ENCODE measurements at places on chromosomes 4 and X.

- no peak for DNase-seq
Observed at GRCh38 chr4:177131736-177132135, 177.9 kb upstream of the NEIL3 start.

GRCh38 chr4:94390804-94391410 lies 48.3 kb upstream of the HPGDS start:
- DNase-seq: no peak

- DNase-seq: no peak
Observed at GRCh38 chrX:141314441-141314840, 72.1 kb upstream of the SPANXC start.

DNA sequence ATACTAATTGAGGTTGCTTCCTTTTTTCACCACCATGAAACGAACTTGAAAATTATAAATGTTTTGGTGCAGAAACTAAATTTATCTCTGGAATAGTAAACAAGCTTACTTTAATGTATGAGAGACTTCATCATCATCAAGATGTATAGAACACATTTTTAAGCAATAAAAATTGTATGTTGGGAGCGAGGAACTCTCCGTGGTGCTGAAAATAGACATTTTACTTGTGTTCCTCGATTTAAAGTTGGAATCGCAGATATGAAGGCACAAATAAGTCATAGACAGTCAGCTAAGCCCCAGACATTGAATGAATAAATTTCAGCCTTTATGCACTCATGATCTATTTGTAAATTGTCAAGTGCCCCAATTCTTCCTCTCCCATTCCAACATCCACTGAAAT lies 310.7 kb downstream of the STK32B start:
- DNase-seq: no peak

DNA sequence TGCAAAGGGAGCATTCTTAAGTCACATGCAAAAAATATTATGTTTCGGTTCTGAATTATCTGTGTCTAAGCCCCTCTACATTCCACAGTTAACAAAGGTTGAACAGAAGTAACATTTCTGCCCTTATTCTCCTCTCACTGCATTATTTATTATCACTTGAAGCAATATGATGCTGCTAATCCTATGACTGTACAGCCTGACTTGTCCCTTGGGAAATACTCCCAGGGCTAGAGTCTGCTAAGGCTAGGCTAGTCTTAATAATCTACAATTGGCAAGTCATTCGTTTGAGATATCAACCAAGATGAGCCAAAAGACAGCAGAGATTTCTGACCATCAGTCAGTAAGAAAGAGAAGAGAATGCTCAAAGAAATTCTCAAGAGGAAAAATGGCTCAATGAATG lies 226.9 kb upstream of the HCCS start:
- DNase-seq: no peak

DNA sequence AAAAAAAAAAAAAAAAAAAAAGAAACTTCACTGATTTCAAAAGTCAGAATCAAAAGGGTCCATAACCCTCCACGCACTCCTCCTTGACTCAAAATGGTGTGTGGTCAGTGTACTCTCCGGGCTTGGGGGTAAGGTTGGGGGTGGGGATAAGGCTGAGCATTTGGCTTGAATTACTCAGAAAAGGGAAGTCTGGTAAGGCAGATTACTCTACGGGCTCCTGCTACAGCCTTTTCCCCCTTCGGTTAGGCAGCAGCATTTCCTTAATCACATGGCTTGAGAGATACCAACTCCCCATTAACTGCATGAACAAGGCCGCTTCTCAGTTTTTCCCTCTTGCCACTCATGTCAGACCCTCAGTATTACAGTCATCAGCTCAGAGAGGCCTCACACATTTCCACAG lies 135.4 kb upstream of the DUSP21 start:
- no peak for DNase-seq

- no peak for DNase-seq
Observed at GRCh38 chrX:14872355-14872754, 514 bp downstream of the FANCB start.

- no peak for DNase-seq
Observed at GRCh38 chr4:101584306-101584705, 206.2 kb upstream of the BANK1 start.

DNA sequence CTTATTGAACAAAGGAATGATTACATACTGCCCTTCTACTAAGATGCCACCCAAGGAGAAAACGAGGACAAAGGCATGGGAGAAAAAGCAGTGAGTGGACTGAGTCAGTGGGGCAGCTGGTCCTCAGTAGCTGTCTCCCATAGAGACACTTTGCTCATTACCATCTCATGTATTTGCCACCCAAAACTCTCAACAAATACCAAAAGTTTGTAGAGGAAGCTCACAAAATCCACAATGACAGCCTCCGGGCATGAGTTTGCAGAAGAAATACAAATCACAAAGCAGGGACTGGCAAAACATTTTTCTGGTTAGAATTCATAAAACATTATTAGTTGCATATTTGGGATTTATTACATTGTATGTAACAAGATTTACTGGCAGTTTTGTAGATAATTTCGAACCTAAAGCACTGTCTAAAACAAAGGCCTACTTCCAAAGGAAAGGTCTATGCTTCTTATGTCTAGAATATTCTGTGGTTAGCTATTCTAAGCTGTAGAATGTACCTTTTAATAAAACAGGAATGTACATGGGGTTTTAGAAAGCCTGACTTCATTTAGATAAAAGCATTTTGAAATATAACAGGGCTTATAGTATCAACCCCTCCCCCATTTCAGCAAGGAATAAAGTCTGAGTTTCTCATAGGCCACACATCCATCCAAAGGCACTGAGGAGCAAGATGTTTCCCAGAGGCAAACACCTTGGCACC lies 17.7 kb downstream of the PCDH18 start:
- no peak for DNase-seq

GRCh38 chr4:84673475-84674240 lies 90.7 kb downstream of the CDS1 start:
- no peak for DNase-seq

DNA sequence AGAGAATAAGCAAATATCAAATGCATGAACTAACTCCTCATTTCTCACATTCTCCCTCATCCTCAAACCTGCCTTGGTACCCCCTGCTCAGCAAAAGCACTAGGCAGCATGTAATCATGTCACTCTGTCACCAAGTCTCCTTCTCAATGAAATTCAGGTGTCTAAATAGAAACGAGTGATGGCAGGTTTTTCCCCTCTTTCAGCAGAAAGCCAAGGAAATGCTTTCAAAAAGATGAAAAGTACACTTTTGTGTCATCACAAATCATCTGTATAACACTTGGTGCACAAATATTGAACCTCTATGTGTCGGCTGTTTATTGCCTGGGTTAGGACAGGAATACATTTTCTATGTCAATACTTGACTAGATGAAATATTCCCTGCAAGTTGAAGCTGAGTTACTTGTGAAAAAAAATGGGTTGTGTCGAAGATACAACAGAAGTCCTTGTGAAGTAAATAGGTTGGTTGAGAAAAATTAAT lies 285.1 kb upstream of the MAGEB18 start:
- no peak for DNase-seq

DNA sequence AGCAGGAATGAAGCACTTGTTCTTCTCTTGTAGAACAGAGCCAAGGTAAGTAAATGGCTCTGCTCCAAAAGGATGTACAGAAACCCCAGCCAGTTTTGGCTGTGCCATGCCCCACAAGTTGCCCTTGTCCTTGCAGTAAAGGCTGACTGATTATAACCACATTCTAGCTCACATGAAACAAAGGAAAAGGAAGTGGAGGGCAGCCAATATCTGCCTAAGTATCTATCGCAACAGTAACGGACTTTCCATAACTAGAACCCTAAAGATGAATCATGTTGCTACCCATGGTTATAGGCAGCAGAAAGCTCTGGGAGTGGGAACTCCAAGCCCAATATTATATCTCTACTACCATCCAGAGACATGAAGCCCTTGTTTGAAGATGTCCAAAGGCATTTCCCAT lies 95.7 kb downstream of the COMMD8 start:
- DNase-seq: no peak

GRCh38 chrX:32948130-32948529 lies 263.2 kb downstream of the DMD start:
- no peak for DNase-seq

DNA sequence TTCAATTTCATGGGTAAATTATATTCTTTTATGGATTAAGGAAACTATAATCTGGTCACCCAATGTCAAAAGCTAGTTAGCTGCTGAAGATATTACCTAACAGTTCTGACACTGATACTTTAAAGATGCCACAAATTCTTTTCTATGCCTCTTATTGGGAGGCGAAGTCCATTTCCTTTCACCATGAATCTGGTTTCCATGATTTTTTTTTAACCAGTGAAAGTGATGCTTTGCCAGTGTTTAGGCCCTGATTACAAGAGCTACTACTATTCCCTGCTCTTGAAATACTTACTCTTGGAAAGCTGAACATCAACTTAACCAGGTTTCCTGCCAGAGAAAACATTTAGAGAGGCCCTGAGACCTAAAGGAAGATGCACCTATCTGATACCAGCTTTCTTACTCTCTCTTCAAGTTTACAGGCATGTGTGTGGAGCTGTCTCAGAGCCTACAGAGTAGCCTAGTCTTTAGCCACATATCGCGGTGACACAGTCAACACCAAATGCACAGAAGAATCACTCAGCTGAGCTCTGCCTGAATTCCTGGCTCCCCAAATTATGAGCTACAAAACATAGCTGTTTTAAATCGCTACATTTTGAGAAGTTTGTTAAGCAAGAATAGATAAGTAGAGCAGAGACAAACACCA lies 1280.8 kb downstream of the PCDH7 start:
- no peak for DNase-seq

DNA sequence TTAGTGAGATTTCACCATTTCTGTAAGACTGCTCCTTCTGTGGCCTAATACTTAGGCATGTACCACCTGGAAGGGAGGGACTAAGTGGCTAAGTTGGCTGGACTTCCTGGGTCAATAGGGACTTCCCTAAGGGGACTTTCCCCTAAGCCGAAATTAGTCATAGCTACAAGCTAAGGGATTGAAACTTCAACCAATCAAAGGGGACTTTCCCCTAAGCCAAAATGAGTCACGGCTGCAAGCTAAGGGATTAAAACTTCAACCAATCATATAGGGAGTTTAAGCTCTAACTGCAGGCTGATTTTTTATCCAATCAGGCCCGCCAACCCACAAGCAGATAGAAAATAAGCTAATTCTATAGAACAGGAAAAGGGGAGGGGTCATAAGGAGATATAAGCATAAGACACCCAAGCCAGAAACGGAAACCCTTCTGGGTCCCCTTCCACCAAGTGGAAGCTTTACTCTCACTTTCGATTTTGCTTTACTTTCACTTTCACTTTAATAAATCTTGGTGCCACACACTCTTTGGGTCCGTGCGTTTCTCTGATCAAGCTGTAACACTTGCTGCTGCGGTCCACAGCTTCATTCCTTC lies 382.8 kb downstream of the KLHL4 start:
- no peak for DNase-seq

- no peak for DNase-seq
Observed at GRCh38 chr4:186902361-186902760, 178.7 kb upstream of the FAT1 start.

- DNase-seq: no peak
Observed at GRCh38 chrX:8868906-8869305, 67.7 kb upstream of the FAM9A start.

DNA sequence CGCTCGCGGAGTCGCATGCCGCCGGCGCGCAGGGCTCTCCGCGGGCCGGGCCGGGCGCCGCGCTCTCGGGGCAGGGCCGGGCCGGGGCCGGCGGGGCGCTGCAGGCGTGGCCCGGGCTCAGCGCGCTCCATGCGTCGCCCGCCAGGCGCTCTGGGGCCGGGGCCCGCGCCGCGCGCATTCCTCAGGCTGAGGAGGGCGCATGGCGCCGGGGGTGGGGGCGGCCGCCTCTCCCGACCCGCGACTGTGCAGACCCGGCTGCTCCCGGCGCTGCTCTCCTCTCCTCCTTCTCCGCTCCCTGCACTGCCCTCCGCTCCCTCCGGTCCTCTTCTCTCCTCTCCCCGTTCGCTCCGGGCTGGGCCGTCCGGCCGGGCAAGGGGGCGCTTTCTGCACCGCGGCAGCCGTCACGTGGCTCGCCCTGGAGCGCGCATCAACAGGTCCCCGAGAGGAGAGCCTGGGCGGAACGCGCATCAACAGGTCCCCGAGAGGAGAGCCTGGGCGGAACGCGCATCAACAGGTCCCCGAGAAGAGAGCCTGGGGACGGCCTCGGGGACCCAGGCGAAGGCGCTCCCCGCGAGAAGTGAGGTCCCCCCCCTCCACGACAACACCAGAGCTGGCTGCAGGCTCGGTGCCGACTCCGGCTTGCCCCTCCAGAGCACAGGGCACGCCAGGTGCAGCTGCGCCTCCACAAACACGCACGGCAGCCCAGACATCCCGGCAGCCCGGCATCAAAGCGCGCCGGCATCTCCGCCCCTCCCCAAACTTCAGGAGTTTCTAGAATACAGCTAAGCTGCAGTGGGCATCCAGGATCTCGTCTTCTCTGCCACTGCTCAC lies 12.9 kb downstream of the PPP2R3B start:
- no peak for DNase-seq

DNA sequence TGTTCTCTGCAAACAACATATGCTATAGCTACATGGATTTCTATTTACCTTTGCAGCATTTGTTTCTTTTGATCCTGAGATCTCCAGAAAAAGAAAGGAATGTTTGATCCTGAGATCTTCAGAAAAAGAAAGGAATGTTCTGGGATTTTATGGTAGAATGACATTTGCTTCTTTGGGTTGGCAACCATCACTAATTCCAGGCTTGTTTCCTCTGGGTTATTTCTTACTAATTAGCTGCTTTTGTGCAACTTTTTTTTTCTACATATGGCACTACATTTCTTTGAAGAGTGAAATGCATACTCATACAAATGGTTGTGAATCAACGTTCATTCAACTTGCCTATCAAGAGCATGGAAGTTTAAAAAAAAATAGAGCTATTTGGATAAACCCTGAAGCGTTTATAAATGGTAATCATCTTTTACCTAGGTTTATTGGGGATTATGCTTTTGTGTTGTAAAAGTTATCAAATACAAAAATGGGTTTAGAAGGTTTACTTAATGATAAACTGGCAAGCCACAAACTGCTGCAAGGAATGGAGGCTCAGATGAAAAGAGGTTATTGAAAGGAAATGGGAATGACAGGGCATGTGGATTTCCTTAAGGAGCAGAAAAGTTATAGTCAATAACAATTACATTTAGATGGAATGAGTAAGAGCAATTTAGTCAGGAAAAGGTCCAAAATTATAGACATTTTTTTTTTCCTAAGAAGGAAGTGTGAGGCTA lies 95.6 kb upstream of the PCDH18 start:
- no peak for DNase-seq

DNA sequence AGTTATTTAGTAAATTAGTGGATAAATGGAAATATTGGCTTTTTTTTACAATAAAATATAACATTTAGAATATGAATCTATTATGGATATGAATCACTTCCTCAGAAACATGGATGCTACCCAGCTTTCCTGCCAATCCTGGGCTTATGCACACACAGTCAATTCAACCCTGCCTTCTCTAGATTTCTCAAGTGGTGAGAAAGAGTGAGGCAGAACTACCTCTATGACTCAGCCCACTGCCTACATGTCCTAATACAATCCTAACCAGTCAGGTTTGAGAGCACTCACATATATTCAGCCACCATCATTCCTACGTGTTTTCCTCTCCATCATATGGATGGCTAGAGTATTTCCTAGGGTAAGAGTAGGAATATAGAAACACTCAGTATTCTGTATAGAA lies 91.1 kb upstream of the ANKRD50 start:
- DNase-seq: no peak

All from activated CD8-positive, alpha-beta memory T cell treated with anti-CD3 and anti-CD28 coated beads for 1 hour (primary cell).